ENCODE measurements at places on chromosomes 3 and 15.
A peak's percentile ranks its signal among the peaks of the same experiment; 100 is the strongest.

- DNase-seq = no peak
These were observed 499.0 kb upstream of the SEMA6D start for GRCh38 chr15:47218295-47218694.

DNA sequence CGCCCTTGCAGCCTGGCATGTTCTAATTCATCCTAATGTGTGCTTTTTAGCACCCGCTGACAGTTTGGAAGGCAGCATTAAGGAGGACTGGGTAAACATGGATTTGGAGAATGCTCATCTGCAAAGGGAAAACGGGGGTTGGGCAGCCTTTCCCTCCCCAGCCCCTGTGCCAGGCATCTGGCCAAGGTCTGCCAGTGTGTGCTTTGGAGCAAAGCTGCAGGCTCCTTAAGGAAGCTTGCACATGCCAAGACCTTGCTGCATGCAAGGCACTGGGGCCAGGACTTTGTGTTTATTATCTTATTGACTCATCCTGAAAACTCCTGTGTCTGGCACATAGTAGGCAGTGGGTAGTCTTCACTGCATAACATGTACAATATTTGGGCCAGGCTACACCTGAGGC, 20.1 kb downstream of the FAM3D start:
- DNase-seq = no peak

DNA sequence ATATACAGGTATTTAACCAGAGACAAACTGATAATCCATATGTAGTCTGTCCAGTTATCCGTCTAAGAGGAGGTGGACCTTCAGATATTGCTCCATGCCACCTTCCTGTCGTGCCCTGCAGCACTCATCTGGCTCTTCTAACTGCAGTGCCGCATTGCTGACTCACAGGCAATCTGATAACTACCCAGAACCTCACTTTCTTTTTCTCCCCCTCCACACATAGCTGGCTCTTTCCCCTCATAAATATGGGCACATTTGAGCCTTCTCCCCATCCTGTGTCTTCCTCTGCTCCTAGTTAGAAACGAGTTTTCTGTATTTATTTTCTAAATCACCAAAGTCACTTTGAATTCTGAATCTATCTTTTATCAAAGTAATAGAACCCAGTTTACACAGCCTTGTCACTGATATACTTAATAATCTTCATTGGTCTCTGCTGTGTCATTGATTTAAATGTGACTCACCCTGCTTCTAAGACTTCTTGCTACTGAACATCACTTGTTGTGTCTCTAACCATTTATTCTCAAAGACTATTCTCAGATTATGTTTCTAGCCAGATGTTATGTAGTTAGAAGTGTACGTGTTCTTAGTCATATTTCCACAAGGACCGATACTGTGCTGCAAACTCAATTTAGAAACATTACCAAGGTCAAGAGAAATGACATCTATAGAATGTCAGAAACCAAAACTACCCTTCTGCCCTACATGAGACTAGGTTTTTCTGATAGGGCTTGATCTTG, 17.4 kb upstream of the KCNMB2 start:
- DNase-seq = no peak

DNA sequence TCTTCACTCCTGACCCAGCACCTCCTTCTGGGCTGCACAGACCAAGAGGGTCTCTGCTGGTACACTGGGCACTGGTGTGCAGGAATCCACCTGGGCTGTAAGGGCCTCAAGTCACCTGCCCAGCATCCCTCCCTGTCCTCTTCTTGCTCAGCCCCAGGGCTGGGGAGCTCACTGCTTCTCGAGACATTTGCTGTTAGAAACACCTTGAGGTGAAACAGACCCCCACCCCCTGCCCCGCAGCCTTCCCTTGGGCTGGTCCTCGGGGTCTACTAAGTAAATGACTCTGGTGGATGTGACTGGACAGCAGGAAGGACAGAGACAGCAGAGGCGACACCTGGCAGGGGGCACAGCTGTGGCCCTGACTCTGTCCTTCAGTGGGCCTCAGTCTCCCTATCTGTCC, 29.1 kb downstream of the LOXL1 start:
- DNase-seq = no peak

DNA sequence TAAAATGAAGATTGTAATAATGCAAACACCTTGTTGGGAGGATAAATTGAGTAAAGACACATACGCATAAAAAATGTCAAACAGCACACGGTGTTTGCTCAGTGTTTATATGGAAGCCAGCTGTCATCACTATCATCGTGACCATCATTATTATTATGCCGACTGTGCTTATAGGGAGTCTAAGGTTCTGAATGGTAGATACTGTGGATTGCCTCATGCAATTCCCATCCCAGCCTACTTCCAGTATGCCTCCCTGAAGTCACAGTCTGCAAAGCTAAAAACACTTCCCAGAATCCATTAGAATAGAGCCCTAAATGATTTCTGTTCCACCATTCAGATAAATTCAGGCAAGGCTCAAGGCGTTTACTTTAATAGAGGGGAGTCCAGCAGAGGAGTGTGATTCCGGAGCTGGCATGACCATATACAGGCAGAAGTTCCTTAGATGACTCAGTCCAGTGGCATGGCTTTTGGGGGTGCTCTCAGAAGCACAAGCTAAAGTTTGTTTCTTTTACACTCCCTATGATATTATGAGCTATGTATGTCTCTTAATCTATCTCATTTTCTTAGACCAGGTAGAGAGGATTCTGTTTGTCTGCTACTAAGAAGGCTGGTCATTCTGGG, 148.7 kb downstream of the MEX3B start:
- DNase-seq = no peak

- no peak for DNase-seq
These were observed 54.2 kb upstream of the CGNL1 start for GRCh38 chr15:57321973-57322601.

- peak; percentile 82 for DNase-seq
These were observed 92.2 kb downstream of the KLHL25 start for GRCh38 chr15:85702321-85703101.

Measured in glomerular endothelial cell (primary cell).